ENCODE measurements at places on chromosomes 6 and 20.

- no peak for DNase-seq
These were observed 20.3 kb downstream of the ZSCAN31 start for GRCh38 chr6:28315628-28316027.

GRCh38 chr6:36028877-36029324, 1.3 kb downstream of the MAPK14 start:
- peak; percentile 20 for DNase-seq

- DNase-seq, result no peak
These were observed 1.5 kb downstream of the VARS2 start for GRCh38 chr6:30915591-30915946.

GRCh38 chr6:153088796-153089195, 42.3 kb downstream of the RGS17 start:
- DNase-seq, result no peak

DNA sequence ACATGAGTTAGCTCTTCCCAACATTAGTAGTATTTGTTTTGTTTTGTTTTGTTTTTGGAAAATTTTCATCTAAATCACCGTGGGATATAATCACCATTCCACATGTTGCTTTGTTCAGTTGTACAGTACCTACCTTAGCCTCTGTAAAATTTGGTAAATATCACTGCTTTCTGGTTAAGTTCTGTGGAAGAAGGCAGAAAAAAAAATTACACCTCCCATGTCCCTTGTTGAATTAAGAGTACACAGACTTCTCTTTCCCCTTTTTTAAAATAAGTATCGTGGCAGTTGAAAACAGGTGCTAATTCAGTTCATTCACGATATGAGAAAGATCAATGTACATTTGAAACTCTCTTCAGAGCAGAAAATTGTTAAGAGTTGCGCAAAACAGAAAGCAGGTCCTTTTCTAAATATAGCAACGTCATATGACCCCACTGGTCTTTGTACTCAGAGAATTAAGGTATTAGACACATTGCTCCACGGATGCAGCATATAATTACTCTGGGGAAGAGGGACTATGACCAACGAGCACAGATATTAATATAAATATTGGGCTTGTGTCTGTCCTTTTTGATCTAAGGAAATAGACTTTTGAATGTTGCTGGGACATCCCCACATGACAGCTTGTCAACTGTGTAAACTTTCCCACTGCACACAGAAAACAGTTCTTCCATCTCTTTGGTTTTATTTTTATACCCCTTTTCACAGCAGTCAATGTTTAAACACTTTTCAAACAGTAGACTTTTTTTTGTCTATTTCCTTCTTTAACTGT, 58.6 kb upstream of the ZNF217 start:
- no peak for DNase-seq

GRCh38 chr20:17558154-17558940, 11.5 kb upstream of the DSTN start:
- no peak for DNase-seq

GRCh38 chr20:19783966-19784401, 25.9 kb downstream of the RIN2 start:
- DNase-seq, result no peak

DNA sequence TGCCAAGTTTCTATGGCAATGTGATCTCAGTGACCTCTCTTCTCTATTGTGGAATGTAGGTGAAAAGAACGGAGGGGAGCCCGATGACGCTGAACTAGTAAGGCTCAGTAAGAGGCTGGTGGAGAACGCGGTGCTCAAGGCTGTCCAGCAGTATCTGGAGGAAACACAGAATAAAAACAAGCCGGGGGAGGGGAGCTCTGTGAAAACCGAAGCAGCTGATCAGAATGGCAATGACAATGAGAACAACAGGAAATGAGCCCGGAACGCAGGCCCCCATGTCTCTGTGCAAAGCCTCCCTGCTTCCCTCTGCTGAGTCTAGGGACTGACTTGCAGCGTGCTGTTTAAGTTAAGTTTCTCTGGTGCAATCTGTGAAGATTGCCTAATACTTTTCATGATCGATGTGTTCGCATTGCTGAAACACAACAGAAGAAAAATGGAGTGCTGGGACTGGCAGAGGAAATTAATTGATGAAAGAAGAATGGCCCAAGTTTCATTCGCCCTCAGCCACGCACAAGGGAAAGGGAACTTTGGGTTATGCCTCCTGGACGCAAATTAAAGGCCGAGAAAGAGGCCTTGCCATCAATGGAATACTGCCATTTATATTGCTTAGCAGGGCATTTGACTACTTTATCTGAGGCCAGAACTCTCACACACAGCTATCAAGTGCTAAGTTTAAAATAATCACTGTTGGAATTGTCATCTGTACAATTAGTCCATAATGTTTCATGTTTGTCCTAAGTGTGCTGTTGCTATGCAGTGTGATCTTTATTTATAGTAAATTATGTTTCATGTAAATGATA, 146.4 kb downstream of the AKAP7 start:
- DNase-seq, result no peak

DNA sequence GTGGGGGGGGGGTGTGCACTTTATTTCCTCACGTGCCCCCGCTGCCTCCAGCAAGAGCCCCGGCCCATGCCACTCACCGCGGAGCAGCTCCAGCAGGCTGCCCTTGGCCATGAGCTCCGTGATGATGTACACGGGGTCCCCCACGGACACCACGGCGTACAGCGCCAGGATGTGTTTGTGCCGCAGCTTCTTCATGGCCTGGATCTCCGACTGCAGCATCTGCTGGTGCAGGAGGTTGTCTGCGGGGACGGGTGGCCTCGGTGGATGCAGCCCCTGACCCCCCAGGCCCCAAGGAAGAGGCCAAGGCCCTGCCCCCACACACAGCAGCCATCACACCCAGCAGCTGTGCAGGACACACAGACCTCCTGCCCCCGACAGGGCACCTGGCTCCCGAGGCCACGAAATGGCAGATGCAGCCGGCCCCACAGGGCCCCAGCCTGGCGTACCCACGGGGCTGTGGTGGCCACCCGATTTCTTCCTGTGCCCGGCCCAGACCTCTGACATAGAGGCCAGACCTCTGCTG, 4.7 kb downstream of the PTK6 start:
- no peak for DNase-seq

- no peak for DNase-seq
These were observed 3.9 kb downstream of the ACSS2 start for GRCh38 chr20:34880215-34880850.

- DNase-seq, result no peak
These were observed 10.3 kb downstream of the KIF25 start for GRCh38 chr6:168007592-168008338.

GRCh38 chr6:57210060-57210459, 12.0 kb downstream of the RAB23 start:
- DNase-seq, result no peak

GRCh38 chr20:25059866-25060465, 2.0 kb upstream of the ACSS1 start:
- no peak for DNase-seq

- DNase-seq, result no peak
These were observed 135.1 kb downstream of the ZFP64 start for GRCh38 chr20:52056203-52057062.

DNA sequence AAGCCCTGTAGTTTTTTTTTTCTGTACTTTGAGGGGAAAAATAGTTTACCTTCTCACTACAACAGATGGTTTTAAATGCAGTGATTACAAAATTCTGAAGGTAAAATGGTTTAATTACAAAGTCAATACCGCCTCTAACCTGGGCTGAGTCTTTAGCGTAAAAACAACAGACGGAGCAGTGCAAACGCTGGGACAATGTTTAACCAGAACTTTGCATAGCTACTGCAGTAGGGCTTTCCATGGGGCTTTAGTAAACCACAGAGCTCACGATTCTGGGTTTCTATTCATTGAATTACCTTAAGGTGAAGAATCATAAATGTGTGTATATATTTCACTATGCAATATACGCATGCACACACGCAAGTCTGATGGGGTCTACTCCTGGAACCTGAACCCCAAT, 77.9 kb downstream of the RFX6 start:
- no peak for DNase-seq

DNA sequence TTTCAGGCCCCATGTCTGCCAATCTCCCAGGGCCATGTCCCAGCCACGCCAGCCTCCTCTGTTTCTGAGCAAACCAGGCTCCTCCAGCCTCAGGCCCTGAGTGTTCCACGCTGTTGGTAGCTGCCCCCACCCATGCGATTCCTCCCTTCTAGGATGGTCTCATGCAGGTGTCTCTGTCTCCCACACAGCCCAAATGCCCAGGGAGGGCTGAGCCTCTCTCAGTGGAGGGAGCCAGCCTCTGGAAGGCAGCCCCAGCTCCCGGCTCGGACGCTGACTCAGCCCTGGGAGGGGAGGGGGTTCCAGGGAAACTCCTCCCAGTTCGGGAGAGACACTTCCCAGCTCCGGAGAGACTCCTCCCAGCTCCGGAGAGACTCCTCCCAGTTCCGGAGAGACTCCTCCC, 122.9 kb upstream of the AFDN start:
- DNase-seq, result no peak

DNA sequence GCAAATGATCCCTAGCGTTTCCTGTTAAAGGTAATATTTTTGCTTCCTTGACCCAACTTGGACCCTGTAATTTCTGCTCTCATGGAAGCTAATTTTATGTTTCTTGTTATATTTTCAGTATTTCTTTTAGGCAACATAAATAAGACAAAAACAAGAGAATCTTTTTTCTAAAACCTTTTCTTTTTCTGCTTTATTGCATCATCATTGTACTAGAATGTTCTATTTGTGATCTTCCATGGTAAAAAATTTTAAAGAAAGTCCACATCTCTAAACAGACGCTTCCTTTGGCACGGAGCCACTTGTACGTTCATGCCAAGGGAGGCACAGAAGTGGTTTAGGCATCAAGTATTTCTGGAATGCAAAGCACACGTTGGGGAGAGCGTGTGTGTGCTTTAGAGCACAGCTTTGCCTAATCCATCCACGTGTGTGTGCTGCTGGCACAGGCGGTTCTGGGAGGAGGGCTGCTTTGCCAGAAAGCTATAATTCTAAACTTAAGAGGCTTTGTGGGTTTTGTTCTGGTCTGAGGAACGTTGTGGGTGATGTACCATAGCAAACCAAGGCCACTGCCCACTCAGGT, 98.3 kb downstream of the SASH1 start:
- no peak for DNase-seq

DNA sequence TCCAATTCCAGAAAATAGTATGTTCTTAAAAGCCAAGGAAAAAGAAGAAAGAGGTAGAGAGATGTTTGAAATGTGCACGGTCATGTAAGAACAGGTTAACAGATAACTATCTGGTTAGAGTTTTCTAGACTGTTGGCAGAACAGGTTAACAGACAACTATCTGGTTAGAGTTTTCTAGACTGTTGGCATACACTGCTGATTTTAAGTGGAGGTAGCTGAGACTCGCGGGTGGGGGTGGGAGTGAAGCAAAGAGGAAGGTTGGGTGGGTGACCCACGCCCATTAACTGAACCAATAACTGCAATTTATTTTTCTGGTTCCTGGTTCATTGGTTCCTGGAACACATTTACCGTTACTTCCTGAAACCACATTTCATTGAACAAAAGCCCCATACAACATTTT, 157.5 kb downstream of the ELOVL4 start:
- no peak for DNase-seq

DNA sequence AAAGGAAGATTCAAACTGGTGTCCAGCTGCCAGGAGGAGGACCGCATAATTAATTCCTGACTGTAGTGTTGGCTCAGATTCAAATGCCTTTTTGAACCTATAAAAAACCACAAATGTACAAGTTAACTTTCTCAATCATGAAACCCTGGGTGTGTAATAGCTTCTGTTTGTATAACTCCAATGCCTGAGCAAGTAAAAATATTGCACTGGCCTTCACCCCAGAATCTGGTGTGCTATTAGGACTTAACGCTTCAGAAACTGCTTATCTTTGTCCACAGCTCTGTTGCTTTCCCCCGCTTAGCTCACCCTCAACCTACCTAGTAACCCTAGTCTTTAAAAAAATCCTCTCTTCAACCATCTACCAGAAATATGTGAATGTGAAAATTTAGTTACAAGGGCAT, 119.1 kb upstream of the MAP7 start:
- no peak for DNase-seq

DNA sequence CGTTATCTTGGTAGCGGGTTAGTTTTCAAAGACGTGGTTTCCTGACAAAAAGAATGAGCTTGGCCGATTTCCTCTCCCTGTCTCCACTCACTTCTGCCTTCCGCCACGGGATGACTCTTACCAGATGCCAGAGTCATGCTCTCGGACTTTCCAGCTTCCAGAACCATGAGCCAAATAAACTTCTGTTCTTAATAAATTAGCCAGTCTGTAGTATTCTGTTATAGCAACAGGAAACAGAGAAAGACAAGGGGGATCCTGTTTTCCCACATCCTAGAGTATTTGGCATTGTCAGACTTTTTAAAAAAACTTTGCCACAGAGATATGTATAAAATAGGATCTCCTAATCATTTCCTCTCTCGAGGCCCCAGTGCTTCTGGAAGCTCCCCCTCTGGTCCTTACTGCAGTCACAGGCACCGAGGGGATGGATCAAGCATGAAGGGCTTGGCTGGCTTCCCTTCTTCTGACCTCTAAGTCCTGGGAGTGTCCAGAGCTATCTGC, 84.9 kb upstream of the NAA20 start:
- no peak for DNase-seq

DNA sequence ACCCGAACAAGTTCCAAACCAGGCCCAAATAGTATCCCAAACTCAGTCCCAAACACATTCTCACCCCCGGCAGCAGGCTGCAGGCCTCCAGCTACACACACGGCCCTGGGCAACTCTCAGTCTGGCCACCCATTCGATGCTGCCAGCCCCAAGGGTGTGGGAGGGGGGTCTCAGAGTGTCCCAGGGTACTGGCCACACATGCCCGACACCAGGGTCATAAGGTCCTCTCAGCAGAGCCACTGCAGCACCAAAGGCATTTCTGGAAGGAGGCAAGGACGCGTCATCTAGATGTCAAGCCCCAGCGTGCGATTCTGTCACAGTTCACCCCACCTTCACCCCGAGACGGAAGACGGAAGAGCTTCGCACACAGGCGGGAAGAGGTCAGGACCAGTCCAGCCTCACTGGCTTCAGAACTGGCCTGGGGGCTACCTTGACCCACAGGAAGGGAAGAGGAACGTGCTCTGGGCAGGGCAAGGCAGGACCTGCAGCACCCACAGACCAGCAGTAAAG, 9.5 kb downstream of the MYL9 start:
- DNase-seq, result no peak

- DNase-seq, result no peak
These were observed 42.9 kb downstream of the ARHGAP18 start for GRCh38 chr6:129667034-129667433.

DNA sequence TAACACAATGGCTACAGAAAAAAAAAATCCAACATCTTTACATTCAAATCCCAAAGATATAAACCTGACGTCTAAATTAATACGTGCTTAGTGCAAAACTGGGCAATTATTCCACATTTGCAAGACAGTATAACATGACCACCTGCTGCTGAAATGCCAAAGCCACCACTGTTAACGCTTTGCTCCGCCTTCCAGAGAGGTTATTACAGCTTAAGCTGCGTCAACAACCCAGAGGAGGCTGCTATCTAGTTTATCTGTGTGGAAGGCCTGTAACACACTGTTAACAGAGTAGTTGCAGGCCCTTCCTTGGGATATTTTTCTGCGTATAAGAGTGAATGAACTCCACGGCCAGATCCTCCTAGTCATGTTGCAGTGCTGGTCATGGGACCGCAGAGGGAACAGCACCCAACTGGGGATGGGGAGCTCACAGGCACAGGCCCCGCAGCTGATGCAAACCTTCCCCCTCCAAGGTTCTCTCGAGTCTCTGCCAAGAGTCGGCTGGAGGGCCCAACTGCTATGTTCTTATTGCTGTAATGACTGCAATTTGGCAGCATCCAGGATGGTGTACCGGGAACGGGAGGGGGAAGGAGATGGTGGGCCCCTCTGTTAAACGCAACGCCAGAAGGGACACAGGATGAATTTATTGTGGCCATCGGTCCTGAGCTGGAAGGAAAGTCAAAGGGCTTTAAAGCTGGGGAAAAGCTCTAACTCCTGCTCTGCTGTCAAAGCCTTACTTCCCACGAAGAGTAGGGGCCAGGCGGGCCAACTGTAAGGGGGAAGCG, 993 bp upstream of the NCOA7 start:
- no peak for DNase-seq

All from esophagus squamous epithelium (tissue), 5 donors.